ENCODE measurements at places on chromosomes 11 and 22.
A peak's percentile ranks its signal among the peaks of the same experiment; 100 is the strongest.

GRCh38 chr22:23846081-23846469 is 7.3 kb upstream of the DERL3 start:
- DNase-seq: no peak

DNA sequence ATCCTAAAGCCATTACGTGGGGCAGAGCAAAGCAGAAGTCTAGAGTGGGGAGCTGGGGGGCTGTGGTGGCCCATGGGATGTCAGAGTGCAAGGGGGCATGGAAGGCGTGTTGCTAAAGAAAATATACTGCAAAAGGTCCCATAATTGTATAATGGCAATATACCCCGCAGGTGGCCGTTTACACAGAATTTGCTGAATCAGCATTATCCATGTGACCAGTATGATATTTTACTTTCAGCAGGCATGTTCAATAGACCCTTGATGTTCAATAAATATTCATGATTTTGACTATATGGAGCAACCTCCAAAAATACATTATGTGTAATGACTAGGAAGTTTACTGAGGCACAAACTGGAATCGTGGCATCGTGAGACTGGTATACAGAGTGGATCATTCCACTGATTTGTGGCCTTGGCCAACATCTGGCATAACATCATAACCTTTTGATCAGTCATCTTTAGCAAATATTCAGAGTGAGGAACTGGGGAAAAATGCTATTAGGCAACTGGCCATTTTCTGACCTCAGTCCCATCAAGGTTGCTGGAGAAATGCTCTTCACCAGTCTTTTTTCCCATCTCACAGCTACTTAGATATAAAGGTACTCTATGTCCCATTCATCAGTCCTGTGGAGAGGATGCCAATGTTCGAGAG is 29.3 kb upstream of the PPP2R1B start:
- no peak for DNase-seq

DNA sequence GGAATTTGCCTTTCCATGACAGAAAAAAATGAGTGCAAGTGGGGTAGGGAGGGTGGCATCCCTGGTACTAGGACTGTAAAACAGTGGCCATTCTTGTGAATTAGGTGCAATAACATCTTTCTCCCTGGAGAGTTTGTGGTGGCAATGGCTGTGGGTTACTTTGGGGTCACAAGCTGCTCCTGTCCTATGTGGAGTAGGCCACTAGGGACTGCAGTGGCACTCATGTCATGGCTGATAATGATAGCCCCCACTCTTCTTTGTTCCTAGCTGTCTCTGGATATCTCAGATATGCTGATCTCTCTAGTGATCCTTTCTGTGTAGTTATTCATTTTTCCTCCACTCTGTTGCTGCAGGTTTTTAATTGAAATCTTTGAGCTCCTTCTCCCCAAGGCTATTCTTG is 270.5 kb upstream of the CHORDC1 start:
- no peak for DNase-seq

DNA sequence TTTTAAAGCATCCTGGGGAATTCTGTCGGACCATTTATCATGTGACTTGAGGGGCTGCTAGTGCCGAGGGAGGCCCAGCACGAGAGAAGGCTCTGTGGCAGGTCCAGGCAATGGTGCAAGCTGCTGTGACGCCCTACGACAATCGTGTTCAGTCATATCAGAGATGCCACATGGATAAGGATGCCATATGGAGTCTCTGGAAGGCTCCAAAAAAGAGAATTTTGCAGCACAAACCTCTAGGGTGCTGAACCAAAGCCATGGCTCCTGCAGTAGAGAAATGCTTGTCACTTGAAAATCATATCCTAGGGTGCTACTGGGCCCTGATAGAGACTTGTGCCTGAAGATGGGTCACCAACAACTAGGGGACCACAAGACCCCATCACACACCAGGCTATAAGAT is 6.7 kb upstream of the CD6 start:
- DNase-seq: no peak

- no peak for DNase-seq
These were observed 76.3 kb upstream of the BIRC3 start for GRCh38 chr11:102241026-102241425.

DNA sequence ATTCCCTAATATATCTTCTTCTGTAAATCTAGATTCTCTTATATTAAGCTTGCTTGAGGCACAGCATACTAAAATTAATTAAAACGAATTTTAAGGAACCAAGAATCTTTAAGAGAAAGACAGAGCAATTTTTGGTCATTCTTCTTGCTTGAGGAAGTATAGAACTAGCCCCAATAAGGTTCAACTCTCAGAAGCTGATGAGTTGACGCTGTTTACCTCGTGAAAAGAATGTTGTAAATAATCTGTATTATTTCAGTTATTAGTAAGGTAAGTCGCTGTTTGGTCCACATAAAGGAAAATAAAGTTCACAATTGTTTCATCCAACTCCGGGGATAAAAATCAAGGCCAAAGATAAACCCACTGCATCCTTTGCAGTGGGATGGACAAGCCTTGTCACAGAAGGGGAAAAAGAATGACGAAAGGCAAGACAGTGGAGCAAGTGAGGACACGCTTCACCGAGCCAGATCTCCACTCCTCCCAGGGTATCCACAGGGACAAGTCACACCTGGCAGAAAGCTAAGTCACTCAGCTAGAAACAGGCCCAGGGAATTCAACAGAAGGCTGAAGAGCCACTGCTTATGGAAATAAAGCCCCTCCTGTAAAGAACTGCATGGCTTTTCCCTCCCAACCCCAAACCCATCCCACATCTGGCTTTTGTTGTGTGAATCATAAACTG is 752 bp downstream of the POU2AF1 start:
- DNase-seq: no peak

- DNase-seq: no peak
These were observed 173.2 kb downstream of the KIF18A start for GRCh38 chr11:27934830-27935145.

- DNase-seq: no peak
These were observed 1.4 kb upstream of the ARVCF start for GRCh38 chr22:20018001-20018400.

- DNase-seq: no peak
These were observed 12.2 kb downstream of the RIBC2 start for GRCh38 chr22:45425531-45426265.

GRCh38 chr11:36566407-36567053 is 1.3 kb upstream of the RAG1 start:
- no peak for DNase-seq

DNA sequence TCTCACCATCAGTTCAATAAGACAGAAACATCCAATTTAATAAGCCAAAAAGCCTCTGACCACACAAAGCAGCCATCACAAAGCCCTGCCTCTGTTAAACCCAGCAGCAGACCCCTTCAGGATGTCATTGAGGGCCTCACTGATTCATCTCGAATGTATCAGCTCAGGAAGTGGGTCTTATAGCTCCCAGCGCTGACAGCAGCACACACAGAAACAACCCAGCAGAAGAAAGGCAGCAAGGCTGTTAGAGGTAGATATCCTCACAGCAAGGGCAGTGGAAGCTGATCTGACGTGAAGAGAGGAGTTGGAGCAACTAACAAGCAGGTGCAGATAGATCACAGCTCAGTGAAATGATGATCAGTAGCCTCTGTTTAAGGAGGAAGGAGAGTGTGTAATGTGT is 86.2 kb upstream of the NCAM1 start:
- DNase-seq: no peak

- no peak for DNase-seq
These were observed 6.0 kb downstream of the KREMEN1 start for GRCh38 chr22:29078869-29079207.

GRCh38 chr22:50633086-50633485 is 5.1 kb upstream of the ARSA start:
- no peak for DNase-seq

- no peak for DNase-seq
These were observed 51.9 kb upstream of the ARHGAP42 start for GRCh38 chr11:100635194-100635593.

DNA sequence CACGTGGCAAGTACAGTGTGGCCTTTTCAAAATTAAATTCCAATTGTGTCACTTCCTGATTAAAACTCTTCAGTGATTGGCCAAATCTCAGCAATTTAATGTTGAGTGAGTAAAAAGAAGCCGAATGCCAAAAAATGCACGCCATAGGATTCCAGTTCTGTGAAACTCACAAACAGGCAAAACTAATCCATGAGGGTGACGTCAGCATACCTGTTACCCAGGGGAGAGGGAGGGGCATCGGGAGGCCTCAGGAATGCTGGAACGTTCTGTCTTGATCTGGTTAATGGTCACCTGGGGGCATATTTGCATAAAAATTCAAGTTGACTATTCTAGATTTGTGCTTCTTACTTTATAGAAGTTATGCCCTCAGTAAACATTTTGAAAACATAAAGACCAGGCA is 39.9 kb upstream of the RAB1B start:
- DNase-seq: no peak

GRCh38 chr11:30814737-30815136 is 228.6 kb upstream of the MPPED2 start:
- no peak for DNase-seq

- DNase-seq: no peak
These were observed 4.6 kb downstream of the PLAAT2 start for GRCh38 chr11:63558459-63559157.

GRCh38 chr11:127454856-127455255 is 454.3 kb upstream of the KIRREL3 start:
- DNase-seq: no peak

GRCh38 chr11:15073361-15074205 is at the start of gene CALCB:
TSS of gene CALCB (plus strand) at chr11:15073593. CDS start at chr11:15074719, 1,126 bp downstream.
- DNase-seq: peak; percentile 13

- no peak for DNase-seq
These were observed 414 bp upstream of the PNPLA3 start for GRCh38 chr22:43923191-43923590.

GRCh38 chr11:13701506-13701905 is 33.0 kb downstream of the FAR1 start:
- no peak for DNase-seq

DNA sequence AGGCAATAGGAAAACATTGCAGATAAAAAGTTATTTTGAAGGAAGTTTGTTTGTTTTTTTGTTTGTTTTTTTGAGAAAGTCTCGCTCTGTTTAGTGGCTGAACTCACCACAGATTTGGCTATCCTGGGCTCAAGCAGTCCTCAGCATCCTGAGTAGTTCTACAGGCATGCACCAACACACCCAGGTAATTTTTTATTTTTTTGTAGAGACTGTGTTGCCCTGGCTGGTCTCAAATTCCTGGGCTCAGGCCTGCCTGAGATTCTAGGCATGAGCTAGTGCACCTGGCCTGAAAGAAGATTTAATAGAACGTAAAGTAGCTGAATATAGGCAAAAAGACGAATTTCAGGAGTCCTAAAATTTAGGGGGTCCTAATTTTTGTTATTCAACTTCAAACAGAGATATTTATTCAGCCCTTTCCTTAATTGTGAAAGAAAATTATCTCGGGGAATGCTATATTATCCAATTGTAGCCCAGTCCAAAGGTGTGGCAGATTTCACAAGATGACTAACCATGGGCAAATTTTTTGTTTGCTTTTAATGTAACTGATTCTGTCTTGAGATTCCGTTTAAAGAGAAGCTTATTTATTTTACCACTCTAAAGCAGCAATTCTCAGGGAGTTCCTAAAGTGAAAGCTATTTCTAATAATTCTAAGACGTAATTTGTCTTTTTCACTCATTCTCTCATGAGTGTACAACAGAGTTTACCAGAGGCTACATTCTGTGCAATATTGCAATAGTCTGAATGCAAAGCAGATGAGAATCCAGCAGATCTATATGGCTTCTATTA is 940 bp downstream of the IL18 start:
- no peak for DNase-seq

- no peak for DNase-seq
These were observed 5.5 kb downstream of the KMT2A start for GRCh38 chr11:118441770-118442275.

GRCh38 chr22:44645531-44645930 is 56.5 kb upstream of the PRR5 start:
- DNase-seq: no peak

DNA sequence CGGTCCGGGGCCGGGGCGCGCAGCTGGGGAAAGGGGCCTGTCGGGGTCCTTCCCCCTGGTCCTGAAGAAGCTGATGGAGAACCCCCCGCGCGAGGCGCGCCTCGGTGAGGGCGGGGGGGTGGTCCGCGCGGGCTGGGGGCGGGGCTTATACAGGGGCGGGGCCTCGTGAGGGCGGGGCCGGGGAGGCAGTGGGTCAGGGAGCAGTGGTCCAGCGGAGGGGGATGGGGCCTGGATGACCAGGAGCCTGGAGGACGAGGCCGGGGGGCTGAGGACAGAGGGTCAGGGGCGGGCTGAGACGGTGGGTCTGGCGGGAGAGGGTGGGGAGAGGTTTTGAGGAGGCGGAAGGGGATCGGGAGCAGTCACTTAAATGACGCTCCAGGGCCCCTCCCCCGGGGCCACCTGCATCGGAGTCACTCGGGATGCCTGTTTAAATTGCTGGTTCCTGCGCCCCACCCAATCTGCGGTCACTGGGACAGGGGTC is 396 bp downstream of the TEF start:
- DNase-seq: peak; percentile 47

DNA sequence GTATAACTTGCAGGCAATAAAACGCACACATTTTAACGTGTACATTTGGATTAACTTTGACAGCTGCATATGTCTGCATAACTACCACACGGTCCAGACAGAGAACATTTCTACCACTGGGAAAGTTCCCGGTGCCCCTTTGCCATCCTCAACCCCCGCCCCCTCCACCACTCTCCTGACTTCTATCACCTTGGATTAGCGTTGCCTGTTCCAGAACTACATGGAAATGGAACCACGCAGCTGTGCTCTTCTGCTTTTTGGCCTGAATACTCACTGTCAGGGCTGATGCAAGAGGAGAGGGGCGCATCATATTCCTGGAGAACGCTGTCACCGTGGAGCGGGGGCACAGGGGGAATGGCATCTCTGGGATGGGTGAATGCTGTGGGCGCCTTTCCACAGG is 62.1 kb downstream of the LRP5 start:
- no peak for DNase-seq

DNA sequence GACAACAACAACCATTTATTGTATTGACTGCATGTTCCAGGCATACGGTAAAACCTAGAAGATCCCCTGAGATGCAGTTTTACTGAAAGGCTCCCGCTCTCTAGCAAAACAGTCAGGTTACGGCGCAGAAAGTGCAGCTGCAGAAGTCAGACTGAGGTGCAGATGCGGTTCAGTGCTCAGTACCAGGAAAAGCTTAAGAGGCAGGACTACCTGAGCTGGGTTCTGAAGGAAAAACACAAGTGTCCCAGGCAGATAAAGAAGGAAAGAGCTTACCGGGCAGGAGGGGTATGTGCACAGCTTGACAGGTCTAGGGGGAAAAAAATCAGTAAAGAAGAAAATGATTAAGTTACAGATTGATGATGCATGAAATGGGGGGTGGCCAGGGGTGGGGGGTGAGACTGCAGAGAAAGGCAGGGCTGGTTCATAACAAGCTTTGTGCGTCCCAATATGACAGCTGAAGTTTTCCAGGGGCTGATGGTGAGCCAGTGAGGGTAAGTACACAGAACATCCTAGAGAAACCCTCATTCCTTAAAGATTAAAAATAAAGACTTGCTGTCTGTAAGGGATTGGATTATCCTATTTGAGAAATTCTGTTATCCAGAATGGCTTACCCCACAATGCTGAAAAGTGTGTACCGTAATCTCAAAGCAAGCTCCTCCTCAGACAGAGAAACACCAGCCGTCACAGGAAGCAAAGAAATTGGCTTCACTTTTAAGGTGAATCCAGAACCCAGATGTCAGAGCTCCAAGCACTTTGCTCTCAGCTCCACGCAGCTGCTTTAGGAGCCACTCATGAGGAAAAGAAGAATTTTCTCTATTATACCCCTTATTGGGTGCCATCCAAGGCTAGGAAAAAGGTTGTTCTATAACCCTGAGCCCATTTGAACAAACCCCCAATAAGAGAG is 11.9 kb downstream of the LARGE1 start:
- no peak for DNase-seq

All from stimulated activated CD4-positive, alpha-beta T cell treated with anti-CD3 and anti-CD28 coated beads, TNF-alpha, amount 100 ng/mL, for 4 hours (primary cell).